Lower lobe of right lung (tissue), 2 donors: ENCODE measurements at places on chromosomes 1 and 21. TPM values are rescaled to one million over a fixed set of nuclear protein-coding genes. Genes with fewer than 3 reads are reported as not detected.

The RGS7 gene
- total RNA-seq, result 0.21 TPM

The JAM2 gene
- 36.2 TPM for total RNA-seq

The ARHGEF10L gene
- 57.9 TPM for total RNA-seq

The SGIP1 gene
- total RNA-seq, result 12.4 TPM

- peaks cover 23% of the 10 kb centered on the region for H3K36me3 ChIP-seq
- peak overlapping the region; percentile 85 for H3K4me3 ChIP-seq
- no peak for DNase-seq
- H3K27me3 ChIP-seq, result no peaks in the 10 kb centered on the region
- H3K27ac ChIP-seq, result peak overlapping the region; percentile 96
Observed at GRCh38 chr1:183634429-183635065, 1.0 kb downstream of the ARPC5 start.

DNA sequence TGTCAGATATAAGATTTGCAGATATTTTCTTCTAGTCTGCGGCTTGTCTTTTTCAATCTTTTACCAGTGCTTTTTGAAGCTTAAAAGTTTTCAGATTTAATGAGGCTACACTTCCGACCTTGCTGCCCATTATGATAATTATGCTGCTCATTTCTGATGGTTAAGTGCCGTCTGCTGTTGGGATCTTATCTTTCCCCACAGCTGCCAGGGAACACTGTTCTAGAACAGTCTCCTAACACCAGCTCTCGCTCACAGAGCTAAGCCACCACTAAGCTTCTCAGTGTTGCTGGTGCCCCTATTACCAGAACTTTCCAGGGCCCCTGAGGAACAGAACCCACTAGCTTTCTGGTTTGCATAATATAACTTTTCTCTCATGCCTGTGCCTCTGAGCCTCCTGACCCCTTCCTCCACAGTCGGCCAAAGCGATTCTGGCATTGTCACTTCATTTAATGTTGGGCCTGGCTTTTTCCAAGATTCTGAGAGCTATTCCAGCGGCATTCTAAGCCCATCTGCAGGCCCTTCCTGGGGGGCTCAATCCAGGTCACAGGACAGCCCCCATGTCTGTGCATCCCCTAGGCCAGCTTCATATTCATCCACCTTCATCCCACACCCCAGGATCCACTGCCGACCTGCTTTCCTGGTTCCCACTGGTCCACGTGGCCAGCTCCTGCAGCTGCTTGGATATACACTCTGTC is 237.0 kb downstream of the PTPRU start:
- H3K4me3 ChIP-seq, result no peak overlapping the region
- no peaks in the 10 kb centered on the region for H3K4me1 ChIP-seq
- no peak overlapping the region for H3K27ac ChIP-seq
- no peak for DNase-seq
- H3K36me3 ChIP-seq, result no peaks in the 10 kb centered on the region
- H3K27me3 ChIP-seq, result peaks cover 23% of the 10 kb centered on the region

- H3K4me1 ChIP-seq, result peaks cover 16% of the 10 kb centered on the region
- peaks cover 35% of the 10 kb centered on the region for H3K27me3 ChIP-seq
Observed at GRCh38 chr1:223364685-223365382, 858 bp upstream of the SUSD4 start.

DNA sequence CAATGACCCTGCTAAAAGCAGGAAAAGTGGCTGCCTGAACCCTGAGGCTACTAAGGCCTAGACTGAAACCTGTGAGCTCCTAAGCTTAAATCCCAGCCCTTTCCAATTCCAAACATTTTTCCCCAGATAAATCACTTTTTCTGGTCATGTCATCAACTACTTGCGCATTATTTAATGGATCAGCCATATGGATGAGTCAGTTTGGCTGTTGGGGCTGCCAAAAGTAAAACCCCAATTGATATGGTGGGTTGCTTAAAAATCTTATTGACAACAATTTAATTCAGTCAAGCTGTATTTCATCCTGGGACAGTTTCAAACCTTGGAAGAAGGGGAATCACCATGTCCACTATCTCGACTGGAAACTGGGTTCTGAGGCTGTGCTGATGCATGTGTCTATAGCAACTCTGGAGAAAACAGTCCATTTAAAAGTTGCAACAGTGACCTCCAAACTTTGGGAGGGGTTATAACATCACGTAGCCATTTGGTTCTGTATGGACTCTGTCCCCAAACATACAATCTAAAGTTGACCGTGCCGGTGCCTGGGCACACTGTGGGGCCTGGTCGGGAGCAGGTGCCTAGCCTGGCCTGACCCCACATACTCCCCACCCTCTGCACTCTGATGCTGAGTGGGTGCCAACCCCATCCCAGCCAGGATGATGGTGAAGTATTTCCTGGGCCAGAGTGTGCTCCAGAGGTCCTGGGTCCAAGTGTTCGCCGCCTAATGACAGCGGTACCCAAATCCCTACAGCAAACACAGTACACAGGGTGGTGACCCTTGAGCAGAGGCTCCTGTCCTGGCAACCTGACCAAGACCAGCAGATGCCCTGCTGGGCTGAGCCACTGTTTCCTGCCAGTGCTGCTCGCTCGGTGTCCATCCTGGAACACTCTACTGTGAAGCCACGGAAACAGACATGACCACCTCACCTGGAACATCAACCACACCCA is 46.5 kb upstream of the LRRC52 start:
- no peak overlapping the region for H3K27ac ChIP-seq
- DNase-seq, result no peak
- H3K4me3 ChIP-seq, result no peak overlapping the region

GRCh38 chr1:109827466-109827865 is 63.7 kb upstream of the EPS8L3 start:
- no peak overlapping the region for H3K27ac ChIP-seq
- peaks cover 46% of the 10 kb centered on the region for H3K4me1 ChIP-seq
- DNase-seq, result no peak

DNA sequence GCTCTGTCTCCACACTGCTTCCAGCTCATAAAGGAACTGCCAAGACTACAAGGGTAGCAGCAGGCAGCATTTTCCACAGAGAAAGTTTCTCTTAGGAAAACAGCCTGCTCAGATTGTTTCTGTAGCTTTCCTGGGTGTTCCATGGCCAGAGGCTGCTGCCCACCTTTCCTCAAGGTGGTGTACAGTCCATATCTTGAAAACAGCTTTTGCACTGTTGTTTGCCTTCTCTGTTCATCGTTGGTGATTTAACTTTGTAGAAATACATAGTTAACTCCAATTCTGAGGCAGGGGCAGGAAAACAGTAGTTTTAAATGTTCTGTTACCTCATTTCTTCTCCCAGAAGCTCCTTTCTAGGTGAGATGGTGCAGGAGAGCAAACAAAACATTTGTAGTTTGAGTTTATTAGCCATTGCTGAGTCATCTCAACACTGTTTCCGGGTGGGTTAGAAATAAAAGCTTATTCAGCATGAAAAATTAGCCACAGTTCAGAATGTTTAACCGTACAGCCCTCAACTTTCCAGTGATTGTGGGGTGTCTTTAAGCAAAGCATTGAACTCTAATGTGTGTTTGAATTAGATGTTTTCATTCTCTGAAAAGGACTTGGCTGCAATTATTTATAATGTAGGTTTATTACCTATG is 41.7 kb downstream of the DIP2A start:
- no peak overlapping the region for H3K27ac ChIP-seq
- no peak for DNase-seq
- no peak overlapping the region for H3K4me3 ChIP-seq
- H3K27me3 ChIP-seq, result no peaks in the 10 kb centered on the region

DNA sequence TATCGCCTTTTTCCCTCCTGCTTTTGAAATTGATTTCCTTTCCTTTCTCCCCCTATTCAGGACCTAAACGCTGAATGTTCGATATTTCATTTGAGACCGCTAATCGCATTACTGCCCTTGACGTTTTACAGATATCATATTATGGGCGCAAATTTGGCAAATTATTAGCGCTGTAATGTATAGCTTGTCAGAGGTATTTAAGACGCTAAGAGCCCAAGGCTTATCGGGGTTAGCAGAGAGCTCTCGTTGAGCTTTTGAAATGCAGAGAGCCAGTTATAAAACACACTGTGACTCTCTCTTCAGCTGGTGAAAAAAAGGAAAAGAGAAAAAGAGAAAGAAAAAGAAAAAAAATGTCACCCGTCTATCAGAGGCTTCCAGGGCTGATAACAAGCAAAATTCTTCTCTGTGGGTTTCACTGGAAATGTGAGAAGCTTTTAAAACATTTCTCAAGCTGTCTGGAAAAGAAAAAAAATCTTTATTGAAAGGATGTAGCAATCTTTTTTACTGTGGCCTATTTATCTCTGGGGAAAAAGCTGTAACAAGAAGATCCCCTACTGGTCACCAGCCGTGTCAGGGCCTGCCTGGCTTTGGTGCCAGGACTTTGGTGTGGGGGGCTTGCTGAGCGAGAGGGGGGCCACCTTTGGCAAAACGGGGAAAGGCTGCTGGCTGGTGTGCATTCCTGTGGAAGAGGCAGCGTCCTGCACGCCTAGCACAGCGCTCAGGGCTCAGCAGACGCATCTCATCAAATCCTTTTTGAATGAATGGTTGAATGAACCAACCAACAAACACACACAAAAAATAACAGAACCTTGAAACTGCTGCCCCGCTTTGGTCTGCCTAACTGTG is 119.8 kb downstream of the RNF220 start:
- no peaks in the 10 kb centered on the region for H3K4me1 ChIP-seq
- no peak for DNase-seq
- H3K36me3 ChIP-seq, result no peaks in the 10 kb centered on the region
- no peak overlapping the region for H3K27ac ChIP-seq
- H3K27me3 ChIP-seq, result peaks cover 5% of the 10 kb centered on the region

DNA sequence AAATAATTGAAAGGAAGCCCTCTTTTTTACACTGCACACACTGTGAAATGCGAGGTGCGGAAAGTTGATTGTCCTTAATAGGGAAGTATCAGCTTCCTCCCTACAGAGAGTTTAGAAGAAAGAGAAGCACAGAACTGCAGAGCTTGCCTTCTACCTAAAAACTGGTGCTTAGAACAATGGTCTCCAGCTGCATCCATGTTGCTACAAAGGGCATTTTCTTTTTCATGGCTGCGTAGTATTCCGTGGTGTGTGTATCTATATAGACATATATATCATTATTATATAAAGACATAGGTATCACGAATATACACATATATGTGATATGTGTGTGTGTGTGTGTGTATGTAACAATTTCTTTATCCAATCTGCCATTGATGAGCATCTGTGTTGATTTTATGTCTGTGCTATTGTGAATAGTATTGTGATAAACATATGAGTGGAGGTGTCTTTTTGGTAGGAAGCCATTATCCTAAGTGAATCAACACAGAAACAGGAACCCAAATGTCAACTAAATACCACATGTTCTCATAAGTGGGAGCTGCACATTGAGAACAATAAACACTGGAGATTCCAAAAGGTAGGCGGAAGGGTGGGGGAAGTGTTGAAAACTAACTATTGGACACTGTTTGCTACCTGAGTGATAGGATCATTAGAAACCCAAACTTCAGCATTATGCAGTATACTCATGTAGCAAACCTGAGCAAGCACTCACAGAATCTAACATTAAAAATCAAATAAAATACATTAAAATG is 290.0 kb upstream of the RUNX1 start:
- H3K36me3 ChIP-seq, result no peaks in the 10 kb centered on the region
- no peaks in the 10 kb centered on the region for H3K4me1 ChIP-seq
- DNase-seq, result no peak
- no peaks in the 10 kb centered on the region for H3K27me3 ChIP-seq
- no peak overlapping the region for H3K4me3 ChIP-seq
- no peak overlapping the region for H3K27ac ChIP-seq

DNA sequence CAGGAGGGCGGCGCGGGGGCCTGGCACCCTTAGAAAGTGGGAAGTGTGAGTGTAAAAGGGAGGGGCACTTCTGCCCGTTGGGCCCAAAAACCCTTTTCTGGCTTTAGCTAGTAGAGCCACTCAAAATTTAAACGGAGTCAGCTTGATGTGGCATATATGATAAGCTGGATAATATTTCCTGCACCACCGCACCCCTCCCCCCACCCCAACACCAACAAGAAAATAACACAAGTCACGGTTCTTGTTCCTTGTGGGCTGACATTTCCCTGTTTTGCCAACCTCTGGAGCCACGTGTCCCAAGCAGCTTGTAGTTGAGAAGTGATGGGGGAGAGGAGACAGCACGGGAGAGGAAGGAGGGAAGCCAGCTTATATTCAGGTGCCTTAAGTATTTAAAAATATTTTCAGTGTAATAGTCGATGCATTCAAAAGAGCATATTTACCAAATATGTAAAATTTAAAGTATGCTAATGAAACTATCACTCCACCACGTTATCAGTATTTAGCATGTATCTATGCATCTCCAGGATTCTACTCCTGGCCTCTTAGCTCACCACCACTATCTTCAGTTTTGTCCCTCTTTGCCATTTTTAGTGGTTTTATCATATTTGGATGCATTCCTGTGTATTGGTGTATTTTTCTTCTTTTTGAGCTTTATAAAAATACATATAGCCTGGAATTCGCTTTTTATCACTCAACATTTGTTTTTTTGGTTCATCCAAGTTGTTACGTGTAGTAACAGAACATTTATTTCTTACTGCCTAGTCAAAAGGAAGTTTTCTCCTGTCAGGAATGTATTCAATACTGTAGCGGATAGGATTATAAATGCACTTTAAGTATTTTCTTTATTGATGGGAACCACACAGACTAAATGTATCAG is 773 bp upstream of the DDX59 start:
- DNase-seq, result peak; percentile 54
- H3K4me3 ChIP-seq, result peak overlapping the region; percentile 72
- no peaks in the 10 kb centered on the region for H3K36me3 ChIP-seq
- H3K4me1 ChIP-seq, result peaks cover 17% of the 10 kb centered on the region

DNA sequence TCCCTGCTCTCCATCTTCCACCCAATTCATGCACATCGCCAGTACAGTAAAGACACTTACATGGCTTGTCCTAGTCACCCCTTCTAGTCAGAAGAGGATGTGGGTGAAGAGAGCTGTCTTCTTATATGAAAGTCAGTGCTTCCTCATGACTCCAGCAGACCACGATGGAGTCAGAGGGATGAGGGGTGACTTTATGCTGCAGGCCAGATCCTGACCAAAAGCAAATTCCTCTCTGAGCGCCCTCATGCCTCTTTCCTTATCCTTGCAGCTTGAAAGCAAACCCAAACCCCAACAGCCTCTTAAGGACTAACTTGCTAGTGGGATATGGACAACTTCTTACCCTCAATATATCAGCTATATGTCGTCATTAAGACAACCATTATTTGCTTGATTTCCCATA is 348.2 kb upstream of the DUSP10 start:
- H3K27ac ChIP-seq, result no peak overlapping the region
- H3K4me3 ChIP-seq, result no peak overlapping the region
- H3K27me3 ChIP-seq, result no peaks in the 10 kb centered on the region
- H3K36me3 ChIP-seq, result no peaks in the 10 kb centered on the region

DNA sequence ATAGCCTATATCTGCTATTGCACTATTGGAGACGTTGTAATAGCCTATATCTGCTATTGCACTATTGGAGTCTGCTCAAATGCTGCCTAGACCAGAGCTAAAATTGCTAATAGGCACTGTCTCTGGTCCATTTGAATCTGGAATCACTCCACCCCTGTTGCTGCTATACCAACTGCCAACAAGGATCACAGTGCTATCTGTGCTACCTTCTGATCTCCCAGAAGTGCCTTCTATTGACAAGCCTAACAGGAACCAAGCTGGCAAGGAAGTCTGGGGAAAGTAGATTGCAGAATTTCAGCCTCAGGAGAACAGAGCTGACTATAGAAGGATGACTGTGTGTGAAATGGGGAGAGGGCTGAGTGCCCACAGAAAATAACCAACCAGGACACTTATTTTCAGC is 15.9 kb downstream of the RWDD3 start:
- no peak overlapping the region for H3K27ac ChIP-seq
- peaks cover 15% of the 10 kb centered on the region for H3K36me3 ChIP-seq
- H3K27me3 ChIP-seq, result no peaks in the 10 kb centered on the region
- H3K4me1 ChIP-seq, result no peaks in the 10 kb centered on the region

- H3K36me3 ChIP-seq, result no peaks in the 10 kb centered on the region
- no peak overlapping the region for H3K4me3 ChIP-seq
- no peaks in the 10 kb centered on the region for H3K4me1 ChIP-seq
- H3K27me3 ChIP-seq, result no peaks in the 10 kb centered on the region
- DNase-seq, result no peak
Observed at GRCh38 chr1:178500091-178500770, 3.5 kb upstream of the CLEC20A start.
